ENCODE measurements at places on chromosomes 11 and 22.

DNA sequence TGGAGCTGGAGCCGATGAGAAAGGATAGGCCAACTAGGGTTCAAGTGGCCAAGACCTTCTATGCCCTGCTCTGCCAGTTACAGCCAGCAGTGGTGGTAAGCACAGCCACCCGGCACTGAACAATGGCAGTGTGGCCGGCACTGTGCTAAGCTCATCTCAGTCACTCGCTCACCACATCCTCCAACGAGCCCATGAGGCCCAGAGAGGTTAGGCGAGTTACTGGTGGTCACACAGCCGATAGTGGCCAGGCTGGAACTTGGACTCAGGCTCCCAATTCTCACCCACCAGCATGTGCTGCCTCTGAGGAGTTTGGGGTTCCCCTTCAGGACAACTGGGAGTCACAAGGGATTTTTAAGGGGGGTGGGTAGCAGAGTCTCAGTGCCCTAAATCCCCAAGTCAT is 66.4 kb downstream of the IGLL1 start:
- no peak for DNase-seq

- DNase-seq = no peak
Observed at GRCh38 chr11:89540826-89541225, 49.7 kb upstream of the NOX4 start.

DNA sequence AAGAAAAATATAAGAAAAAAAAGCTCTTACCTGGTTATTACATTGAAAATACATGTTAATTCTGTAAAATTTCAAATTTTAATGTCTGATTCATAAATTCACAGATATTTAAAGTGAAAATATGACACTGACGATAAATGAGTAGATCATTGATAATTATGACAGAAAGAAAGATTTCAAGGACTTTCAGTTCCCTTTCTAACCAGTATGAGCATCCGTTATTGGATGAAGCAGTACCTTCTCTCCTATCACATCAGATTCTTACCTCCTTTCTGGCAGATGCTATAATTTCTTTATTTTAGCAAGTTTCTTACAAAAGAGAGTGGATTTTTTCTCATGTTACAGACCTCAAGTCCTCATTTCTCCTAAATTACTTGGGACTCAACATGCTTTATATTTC is 847.3 kb downstream of the JRKL start:
- DNase-seq = no peak

DNA sequence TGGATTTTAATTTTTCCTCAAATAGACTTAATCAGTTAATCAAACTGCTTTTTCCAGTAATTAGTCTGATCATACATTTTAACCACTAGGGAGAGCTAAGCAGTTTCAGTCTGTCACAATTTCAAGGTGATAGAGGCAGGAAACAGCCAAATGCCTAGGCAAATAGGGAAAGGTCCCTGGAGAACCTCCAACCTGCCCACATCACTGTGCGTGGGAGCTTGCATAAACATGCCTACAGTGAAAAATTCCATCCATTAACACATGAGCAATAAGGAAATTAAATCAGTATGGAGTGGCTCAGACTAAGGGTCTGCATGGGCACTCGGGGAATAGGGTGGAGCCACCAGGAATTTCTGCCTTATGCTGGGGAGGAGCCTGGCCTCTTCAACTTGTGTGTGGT is 74.6 kb downstream of the AASDHPPT start:
- no peak for DNase-seq

DNA sequence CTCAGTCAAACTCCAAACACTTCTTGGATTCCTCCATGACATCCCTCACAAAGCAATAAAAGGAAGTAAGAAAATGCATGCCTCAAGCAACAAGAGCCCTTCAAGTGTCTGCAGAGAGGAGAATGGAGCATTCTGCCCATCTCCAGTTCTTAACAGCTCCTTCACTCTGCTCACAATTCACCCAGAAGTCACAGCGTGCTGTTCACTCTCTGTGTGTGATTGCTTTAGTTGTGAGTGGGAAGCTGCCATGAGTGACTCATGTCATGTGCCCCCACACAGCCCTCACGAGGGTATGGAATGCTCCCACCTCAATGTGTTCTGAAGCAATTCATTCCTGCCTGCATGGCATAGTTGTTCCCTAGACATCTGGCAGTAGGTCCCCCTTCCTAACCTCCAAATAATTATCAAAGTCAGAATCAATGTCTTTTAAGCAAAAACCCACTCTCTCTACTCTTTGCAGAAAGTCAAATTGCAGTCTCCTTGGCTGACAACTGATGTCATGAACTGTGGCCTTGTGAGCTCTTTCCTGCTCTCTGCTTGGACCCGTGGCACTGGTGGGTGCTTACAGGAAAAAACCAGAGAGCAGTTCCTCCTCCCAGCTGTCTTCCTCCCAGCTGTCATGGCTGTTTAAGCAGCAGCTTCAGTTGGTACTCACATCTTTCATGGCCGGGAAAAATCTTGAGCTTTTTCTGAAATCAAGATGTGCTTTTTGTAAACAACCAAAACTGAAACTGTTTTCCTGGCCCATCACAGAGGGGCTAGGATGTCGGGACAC is 112.1 kb upstream of the SPON1 start:
- DNase-seq = no peak

DNA sequence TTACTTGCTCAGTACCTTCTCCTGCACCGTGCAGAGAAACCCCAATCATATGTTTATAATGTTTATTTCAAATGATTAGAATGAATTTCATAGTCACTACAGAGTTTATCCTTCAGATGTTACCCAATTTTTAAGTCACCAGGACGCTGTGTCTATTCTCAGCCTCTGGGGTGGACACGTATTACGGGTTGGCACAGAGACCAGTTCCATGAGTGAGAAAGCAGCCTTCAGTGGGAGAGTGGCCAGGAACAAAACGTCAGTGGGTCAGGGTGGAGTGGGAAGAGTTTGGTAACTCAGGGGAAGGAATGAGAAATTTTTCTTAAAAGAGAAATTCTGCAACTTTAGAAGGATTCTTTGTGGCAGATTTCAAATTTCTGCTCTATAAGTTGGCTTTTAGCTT is 77.1 kb upstream of the MTMR2 start:
- no peak for DNase-seq

DNA sequence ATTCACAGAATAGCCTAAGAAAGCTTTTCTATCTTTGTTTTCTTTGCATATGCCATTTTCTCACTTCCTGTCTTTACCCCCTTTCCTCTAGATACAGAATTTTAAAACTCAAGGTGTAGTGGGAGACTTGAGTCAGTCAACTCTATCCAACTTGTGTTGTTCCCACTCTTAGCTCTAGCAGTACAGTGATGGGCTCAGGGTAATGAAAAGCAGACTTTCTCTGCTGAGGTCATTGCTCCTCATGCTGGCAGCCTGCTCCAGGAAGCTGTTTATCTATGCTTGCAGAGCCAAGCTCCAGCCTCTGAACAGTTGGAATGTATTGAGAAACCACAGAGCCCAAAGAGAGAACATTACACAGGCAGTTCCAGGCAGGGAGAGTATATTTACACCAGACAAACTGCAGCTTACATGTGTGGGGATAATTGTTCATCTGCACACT is 68.1 kb downstream of the CSTPP1 start:
- DNase-seq = no peak

DNA sequence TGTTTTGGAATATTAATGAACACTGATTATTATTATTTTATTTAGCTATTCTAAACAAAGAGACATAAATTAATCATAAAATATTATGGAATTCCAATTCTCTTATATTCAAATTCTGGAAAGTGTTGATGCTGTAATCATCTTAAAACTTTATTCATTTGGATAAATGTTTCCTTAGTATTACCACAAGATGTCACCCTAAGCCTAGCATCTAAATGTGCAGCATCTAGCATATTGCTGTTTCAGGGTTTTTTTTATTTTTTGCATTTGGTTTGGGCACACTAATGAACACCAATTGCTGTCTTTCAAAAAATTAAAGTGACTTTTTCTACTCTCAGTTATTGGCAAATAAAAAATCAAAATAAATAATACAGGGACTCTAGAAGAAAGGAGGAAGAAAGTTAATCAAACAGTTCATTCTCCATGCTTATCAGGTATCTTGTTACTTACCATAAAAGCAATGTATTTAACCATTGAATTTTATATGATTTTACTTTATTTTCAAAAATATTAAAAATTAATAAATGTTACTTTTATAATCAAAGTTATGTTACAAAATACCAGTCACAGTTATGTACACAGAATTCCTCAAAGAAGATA is 31.8 kb downstream of the DLG2 start:
- no peak for DNase-seq

DNA sequence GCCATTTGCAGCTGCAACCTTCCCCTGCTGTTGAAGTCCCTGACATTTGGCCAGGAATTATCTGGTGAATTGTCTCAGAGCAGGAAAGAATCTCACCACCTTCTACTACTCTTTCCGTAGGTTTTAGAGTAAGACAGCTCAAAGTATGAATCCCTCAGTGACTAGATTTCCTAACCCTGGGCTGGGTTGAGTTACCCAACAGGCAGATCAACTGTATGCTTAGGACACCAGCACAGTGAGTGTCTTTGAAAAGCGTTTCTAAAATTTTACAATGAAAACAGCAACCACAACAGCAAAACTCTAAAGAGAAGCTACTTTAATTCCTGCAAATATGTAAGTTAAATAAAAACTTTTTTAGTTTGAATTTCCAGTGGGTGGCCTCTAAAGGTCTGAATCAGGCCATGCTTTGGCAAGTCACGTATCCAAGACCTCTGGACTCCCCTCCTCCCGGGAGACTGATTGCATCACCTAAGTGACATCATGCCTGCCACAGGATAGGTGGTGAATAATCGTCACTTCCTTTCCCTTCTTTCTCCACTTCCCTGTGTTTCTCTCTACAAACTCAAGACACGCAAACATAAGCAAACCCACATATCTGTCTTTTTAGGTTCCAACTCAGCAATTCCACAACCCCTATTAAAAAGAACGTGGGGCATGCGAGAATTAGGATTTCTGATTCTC is 7.8 kb downstream of the OR8B12 start:
- DNase-seq = no peak

GRCh38 chr11:86453290-86454030 is 78.8 kb downstream of the CCDC81 start:
- no peak for DNase-seq

GRCh38 chr11:27605422-27605821 is 94.8 kb downstream of the BDNF start:
- DNase-seq = no peak

All from cortex of kidney (tissue), 1 donor.